Vagina (tissue), 2 donors: ENCODE measurements at places on chromosomes 12 and 14.

DNA sequence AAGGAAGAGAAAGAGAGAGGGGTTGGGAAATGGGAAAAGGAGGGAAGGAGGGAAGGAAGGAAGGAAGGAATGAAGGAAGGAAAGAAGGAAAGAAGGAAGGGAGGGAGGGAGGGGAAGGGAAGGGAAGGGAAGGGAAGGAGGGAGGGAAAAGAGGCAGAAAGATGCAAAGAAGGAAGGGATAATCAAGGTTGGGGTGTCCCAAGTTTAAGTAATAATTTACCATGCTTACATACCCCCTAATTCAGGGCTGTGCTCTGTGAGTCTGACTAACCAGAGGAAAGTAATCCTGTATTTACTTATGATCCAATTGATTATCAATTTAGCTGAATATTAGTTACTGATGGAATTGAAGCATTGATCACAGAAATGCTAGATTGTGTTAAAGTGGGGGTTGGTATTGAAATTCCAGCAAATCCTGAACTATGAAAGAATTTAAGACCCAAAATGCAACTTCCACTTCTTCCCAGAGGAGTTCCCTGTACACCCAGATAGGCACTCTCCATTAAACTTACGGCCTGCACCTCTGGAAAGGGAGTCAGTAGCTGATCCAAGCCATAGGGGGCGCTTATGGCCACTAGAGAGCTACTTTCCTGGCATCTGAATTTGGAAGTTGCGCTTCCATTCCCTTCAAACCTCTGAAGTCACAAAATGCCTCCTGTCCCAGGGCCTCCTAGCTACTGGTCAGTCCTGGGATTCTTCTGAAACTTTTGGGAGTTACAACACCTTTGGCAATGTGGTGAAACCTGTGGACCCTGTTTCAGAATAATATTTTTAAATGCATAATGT is 162.7 kb upstream of the PWP1 start:
- no peak for DNase-seq

DNA sequence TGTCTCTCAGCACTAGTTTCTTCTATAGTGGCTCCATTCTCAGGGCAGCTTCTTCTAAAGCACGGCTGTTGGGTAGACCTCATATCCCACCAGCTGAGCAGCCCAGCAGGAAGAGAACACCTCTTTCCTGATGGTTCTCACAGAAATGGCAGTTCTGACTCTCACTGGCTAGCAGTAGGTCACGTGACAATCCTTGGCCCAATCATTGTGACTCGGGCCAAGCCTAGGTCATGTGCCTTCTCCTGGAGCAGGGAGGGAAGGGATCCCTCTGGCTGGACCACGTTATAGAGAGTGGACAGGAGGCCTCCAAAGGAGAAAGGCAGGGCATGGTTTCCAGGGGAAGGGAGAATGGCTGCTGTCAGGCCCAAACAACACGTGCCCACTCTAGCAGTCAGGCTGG is 149.1 kb downstream of the AACS start:
- no peak for DNase-seq

GRCh38 chr12:70648831-70649230 is 11.6 kb upstream of the PTPRB start:
- DNase-seq: no peak

- no peak for DNase-seq
Measured at GRCh38 chr12:89208661-89209096, 143.6 kb downstream of the DUSP6 start.

DNA sequence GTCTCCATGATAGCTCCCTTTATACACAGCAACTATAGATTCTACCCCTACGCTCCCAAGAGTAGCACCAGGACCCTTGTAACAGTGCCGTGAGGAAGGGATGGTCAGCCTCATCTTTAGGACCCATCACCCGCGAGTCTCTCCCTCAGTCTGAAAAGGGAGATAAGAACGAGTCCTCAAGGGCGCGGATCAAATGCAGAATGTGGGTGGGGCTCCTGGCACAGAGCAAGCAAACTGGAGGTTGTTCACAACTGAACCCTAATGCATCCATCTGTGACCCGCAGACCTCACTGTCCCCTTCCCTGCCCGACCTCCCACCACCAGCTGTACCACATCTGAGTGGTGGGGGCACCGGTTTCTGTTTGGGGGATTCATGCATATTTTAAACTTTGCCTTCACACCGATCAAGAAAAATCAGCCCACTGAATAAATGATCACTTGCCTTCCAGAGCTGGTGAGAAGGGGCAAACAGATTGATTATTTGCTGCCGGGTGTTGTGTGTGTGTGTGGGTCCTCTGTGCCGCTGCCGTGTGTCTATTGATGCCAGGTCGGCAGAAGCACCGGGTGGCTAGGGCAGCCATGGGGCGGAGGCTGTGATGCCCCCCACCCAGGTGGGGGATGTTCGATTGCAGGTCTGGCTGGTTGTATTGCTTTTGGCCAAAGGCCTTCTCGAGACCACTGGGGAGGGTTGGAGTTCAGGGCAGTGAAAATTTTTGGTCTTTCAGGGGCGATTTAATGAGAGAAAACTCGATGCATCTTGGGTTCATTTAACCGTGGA is 35.7 kb upstream of the BEGAIN start:
- DNase-seq: no peak

DNA sequence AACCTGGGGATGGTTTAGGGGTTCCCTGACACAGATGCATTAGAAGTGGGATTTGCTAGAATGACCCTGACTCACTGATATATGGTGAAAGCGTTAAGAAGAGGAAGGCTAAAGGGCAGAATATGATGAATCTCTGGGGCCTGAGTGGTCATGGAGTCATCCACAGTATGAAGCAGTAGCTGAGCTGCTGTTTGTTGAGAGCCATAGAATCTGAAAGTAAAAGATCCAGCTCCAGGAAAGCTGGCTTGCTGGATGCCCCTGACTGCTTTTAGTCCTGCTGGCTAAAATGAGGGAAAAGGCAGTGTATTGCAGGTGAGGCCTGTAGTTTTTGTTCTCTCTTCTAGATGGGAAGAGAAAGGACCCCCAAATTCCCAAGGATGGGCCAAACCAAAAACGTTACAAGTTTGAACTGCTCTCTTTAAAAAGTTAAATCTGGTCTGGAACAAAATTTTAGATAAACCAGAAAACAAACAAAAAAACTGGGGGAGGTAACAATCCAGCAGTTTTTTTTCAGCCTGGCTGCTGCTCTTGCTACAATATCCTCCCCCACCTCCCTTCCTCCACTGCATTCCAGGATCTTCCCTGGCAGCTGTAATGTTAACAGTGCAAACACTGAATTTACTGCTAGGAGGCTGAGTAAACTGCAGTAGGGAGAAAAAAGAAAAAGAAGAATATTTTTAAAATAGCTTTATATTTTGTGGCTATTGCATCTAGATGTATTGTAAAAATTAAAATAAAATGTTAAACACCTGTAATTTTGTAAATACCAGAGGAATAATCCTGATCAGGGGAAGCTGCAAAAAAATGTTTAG is 16.5 kb downstream of the SEL1L start:
- no peak for DNase-seq
